Sigmoid colon (tissue), 7 donors: ENCODE measurements at places on chromosomes 5 and 9. TPM values are rescaled to one million over a fixed set of nuclear protein-coding genes. Genes with fewer than 3 reads are reported as not detected.
A peak's percentile ranks its signal among the peaks of the same experiment; 100 is the strongest.

- H3K4me1 ChIP-seq: no peaks in the 10 kb centered on the region
- no peaks in the 10 kb centered on the region for H3K27me3 ChIP-seq
- no peak for DNase-seq
- no peak overlapping the region for H3K27ac ChIP-seq
- no peak overlapping the region for H3K4me3 ChIP-seq
- no peaks in the 10 kb centered on the region for H3K36me3 ChIP-seq
Measured at GRCh38 chr5:58106754-58107410, 353.0 kb downstream of the PLK2 start.

DNA sequence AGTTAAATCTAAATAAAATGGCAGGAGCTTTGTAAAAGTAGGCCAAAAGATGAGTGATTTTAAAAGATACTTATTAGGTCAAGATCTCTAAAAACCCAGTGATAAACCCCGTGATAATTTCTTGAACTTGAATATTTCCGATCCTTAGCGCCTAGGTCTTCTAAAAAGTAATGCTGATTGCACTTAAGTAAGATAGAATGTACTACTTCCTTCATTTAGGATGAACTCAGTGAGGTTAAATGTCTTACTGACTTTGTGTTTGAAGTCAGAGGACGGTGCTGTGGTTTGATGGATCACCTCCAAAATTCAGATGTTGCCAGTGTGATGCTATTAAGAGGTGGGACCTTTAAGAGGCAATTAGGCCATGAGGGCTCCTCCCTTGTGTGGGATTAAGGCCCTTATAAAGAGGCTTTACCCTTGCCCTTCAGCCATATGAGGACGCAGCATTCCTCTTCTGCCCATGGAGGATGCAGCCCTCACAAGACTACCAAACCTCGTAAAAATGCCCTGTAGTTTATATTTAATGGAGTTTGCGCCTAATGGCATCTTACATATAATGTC lies 130.1 kb downstream of the TRIO start:
- no peak overlapping the region for H3K4me3 ChIP-seq
- no peak for DNase-seq
- H3K27ac ChIP-seq: peak overlapping the region; percentile 82
- H3K36me3 ChIP-seq: no peaks in the 10 kb centered on the region
- H3K27me3 ChIP-seq: no peaks in the 10 kb centered on the region

DNA sequence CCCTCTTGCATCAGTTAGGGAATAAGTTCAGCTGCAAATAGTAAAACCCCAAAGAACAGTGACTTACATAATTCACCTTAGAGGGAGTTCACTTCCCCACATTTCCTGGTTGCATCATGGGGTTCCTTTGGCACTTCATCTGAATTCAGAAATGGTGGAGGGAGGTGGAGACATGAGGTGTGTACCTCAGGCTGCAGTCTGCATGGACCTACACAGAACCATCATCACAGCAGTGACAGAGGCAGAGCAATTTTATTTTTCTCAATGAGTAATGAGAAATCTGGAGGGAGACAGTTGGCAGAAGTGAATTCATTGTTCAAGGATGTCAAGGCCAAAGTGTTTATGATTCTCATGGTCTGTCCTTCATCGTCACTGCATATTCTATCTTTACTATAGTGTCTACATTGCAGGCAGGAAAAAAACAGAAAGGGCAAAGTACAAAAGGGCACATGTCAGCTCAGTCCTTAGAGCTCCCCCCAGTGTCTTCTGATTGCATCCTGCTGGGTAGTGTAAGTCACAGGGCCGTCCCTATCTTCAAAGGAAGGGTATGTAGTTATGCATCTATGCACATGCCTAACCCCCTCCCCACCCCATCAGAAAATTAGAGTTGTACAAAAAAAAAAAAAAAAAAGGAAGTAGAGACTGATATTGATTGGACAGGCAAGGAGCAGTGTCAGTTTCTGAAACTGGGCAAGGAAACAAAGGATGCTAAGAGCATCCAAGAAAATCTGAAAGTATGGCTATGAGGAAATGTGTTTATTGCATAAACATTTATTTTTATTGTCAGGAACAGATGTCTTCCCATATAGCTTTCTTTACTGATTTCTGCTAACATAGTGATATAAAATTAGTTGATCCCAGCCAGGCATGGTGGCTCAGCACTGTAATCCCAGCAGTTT lies 132.7 kb upstream of the APC start:
- no peaks in the 10 kb centered on the region for H3K36me3 ChIP-seq
- H3K4me3 ChIP-seq: no peak overlapping the region
- H3K27ac ChIP-seq: no peak overlapping the region
- H3K4me1 ChIP-seq: no peaks in the 10 kb centered on the region

GRCh38 chr9:11686733-11687132 lies 1006.5 kb upstream of the TYRP1 start:
- no peaks in the 10 kb centered on the region for H3K4me1 ChIP-seq
- no peaks in the 10 kb centered on the region for H3K36me3 ChIP-seq
- no peak for DNase-seq
- no peak overlapping the region for H3K27ac ChIP-seq

GRCh38 chr5:79111960-79112702 lies 522 bp downstream of the BHMT start:
- no peak for DNase-seq
- no peak overlapping the region for H3K27ac ChIP-seq
- no peaks in the 10 kb centered on the region for H3K4me1 ChIP-seq
- peaks cover 8% of the 10 kb centered on the region for H3K27me3 ChIP-seq
- H3K4me3 ChIP-seq: no peak overlapping the region

GRCh38 chr9:86350006-86350760 lies 4.0 kb downstream of the TUT7 start:
- H3K4me3 ChIP-seq: no peak overlapping the region
- peaks cover 67% of the 10 kb centered on the region for H3K4me1 ChIP-seq
- H3K27me3 ChIP-seq: no peaks in the 10 kb centered on the region
- no peak overlapping the region for H3K27ac ChIP-seq
- DNase-seq: no peak

DNA sequence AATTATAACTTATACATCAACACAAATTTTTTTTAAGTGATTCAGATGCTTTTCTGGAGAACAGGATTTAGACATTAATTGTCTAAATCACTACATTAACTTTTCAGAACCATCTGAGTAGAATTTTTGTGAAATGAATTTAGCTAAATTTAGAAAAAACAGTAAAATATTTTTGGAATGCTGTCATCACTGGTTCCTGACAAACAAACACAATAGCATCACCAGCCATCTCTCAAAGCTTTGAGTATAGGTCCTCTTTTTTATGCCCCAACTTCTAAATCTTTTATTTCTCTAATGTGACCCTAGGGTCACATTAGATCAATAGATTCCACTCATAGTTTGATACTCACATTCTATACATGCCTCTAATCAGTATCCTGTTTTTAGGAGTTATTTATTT lies 104.6 kb downstream of the PRR16 start:
- no peak overlapping the region for H3K4me3 ChIP-seq
- no peaks in the 10 kb centered on the region for H3K27me3 ChIP-seq
- no peak for DNase-seq
- H3K36me3 ChIP-seq: no peaks in the 10 kb centered on the region
- no peaks in the 10 kb centered on the region for H3K4me1 ChIP-seq

DNA sequence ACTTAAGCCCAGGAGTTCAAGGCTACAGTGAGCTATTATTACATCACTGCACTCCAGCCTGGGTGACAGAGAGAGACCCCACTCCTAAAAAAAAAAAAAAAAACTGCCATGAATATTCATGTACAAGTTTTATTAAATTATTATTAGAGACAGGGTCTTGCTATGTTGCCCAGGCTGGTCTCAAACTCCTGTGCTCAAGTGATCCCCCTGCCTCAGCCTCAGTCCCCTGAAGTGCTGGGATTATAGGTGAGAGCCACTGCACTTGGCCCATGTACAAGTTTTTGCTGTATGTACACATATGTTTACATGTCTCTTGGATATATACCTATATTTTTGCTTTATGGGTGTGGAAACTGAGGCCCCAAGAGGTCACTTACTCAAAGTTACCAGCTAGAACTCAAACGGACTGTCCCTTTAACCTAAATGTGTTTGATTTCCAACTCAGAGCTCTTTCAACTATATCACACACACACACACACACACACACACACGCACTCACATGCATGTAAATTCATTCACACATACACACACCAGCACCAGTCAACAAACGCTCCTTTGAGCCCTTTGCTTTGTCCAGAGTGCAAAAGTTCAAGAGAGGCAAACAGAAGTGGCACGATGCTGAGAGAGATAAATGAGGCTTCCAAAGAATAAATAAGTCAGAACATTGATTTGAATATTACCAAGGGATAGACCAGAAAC lies 42.3 kb upstream of the STRBP start:
- H3K4me1 ChIP-seq: no peaks in the 10 kb centered on the region
- no peaks in the 10 kb centered on the region for H3K27me3 ChIP-seq
- H3K4me3 ChIP-seq: no peak overlapping the region
- H3K36me3 ChIP-seq: no peaks in the 10 kb centered on the region
- peak; percentile 10 for DNase-seq

GRCh38 chr9:93968451-93969327 lies 13.5 kb upstream of the BARX1 start:
- H3K27ac ChIP-seq: no peak overlapping the region
- no peaks in the 10 kb centered on the region for H3K4me1 ChIP-seq
- H3K4me3 ChIP-seq: no peak overlapping the region
- DNase-seq: peak; percentile 39

DNA sequence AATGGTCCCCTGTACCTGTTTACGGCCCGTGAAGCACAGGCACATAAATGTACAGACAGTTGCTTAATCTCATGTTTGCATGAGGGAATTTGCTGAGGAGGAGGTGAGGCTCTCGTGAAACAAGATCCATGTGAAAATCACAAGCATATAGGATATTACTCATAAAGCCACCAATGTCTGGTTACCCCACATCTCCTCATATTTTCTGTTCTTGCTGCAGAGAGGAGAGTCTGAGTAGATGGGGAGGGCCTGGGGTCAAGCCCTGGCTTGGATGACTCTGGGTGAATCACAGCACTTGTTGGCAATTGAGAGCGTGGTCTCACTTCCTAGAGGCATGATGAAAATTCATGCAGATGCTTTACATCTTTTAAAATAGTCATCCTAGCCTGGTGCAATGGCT lies 975 bp downstream of the AGXT2 start:
- no peaks in the 10 kb centered on the region for H3K4me1 ChIP-seq
- no peak overlapping the region for H3K27ac ChIP-seq
- no peak for DNase-seq
- H3K4me3 ChIP-seq: no peak overlapping the region

DNA sequence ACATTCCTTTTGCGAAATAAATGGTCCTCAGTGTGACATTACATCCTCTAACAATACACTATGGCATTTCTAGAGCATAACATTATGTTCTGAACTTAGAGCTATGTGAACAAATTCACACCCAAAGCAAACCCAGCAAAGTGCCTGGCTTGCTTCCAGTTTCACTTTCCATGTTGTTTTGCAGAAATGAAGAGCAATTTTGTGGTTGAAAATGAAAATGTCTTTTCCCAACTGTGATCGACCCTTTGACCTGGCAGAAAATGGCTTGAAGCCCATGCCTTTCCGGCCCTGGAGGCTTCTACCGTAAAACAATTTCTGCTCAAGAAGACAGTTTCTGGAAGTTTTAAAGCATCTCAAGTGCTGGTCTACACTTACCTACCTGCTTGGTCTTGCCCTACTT lies 344.7 kb upstream of the RGMB start:
- no peak for DNase-seq
- no peak overlapping the region for H3K27ac ChIP-seq
- H3K27me3 ChIP-seq: no peaks in the 10 kb centered on the region
- H3K36me3 ChIP-seq: no peaks in the 10 kb centered on the region
- peaks cover 38% of the 10 kb centered on the region for H3K4me1 ChIP-seq

- peak overlapping the region; percentile 62 for H3K27ac ChIP-seq
- H3K4me1 ChIP-seq: peaks cover 28% of the 10 kb centered on the region
- no peak overlapping the region for H3K4me3 ChIP-seq
- no peaks in the 10 kb centered on the region for H3K27me3 ChIP-seq
- no peaks in the 10 kb centered on the region for H3K36me3 ChIP-seq
Measured at GRCh38 chr5:144028058-144028457, 142.4 kb downstream of the YIPF5 start.

DNA sequence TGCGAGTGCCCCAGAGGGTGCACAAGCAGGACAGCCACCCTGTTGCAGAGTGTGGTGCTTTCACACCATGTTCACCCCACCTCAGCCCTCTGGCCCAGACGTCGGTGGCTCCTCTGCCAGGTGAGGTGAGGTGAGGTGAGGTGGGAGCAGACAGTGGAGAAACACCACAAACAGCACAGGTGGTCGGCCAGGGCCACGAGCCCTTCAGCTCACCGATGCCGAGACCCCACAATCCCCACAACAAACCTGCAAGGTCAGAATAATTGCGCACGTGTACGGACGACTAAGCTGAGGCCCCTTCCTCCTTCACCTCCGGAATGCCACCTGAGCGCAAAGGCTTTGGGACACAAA lies 10.5 kb downstream of the BRD3 start:
- DNase-seq: no peak
- H3K27ac ChIP-seq: no peak overlapping the region
- no peaks in the 10 kb centered on the region for H3K27me3 ChIP-seq
- peaks cover 76% of the 10 kb centered on the region for H3K4me1 ChIP-seq
- H3K36me3 ChIP-seq: peaks cover 14% of the 10 kb centered on the region
- no peak overlapping the region for H3K4me3 ChIP-seq

DNA sequence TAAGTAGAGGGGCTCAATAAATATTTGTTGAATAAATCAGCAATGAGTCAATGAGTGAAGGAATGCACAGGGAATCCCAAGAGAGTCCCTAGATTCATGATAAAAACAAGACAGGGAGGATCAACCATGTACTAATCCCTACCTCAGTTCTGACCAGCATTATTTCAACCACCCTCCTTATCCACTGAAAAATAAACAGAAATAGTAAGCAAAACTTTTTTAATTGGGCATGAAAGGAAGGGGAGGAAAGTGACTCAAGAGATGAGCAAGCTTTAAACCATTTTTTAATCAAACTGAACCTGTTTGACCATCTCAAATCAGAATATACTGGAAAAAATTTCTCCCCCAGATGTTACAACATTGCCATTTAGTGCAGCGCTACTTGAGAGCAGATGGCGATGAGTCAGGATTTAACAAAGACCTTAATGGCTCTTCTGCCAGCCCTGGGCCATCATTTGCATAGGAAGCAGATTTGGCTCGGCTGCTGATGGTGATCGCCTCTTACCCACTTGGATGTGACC lies 194.8 kb upstream of the SLC30A5 start:
- DNase-seq: no peak
- no peaks in the 10 kb centered on the region for H3K4me1 ChIP-seq
- H3K36me3 ChIP-seq: no peaks in the 10 kb centered on the region
- H3K27me3 ChIP-seq: no peaks in the 10 kb centered on the region

GRCh38 chr5:19880859-19881436 lies 107.1 kb downstream of the CDH18 start:
- H3K36me3 ChIP-seq: no peaks in the 10 kb centered on the region
- no peak overlapping the region for H3K27ac ChIP-seq
- H3K27me3 ChIP-seq: no peaks in the 10 kb centered on the region
- no peak overlapping the region for H3K4me3 ChIP-seq
- DNase-seq: no peak
- no peaks in the 10 kb centered on the region for H3K4me1 ChIP-seq

- DNase-seq: no peak
- H3K4me3 ChIP-seq: no peak overlapping the region
- no peaks in the 10 kb centered on the region for H3K36me3 ChIP-seq
- H3K4me1 ChIP-seq: no peaks in the 10 kb centered on the region
- H3K27ac ChIP-seq: no peak overlapping the region
Measured at GRCh38 chr5:80934751-80935150, 25.4 kb upstream of the RASGRF2 start.

Gene RNF183
- not detected for total RNA-seq

Gene CCDC112
- 14.5 TPM for total RNA-seq

Gene SH3TC2
- 8.3 TPM for total RNA-seq

Gene NRG2
- 6.4 TPM for total RNA-seq

Gene SLC27A6
- total RNA-seq: 0.55 TPM

Gene OR2K2
- not detected for total RNA-seq

Gene PCDHGB3
- total RNA-seq: 6.1 TPM

Gene IFNA2
- total RNA-seq: not detected

Gene RNF44
- total RNA-seq: 15.0 TPM

Gene PPP2CA
- total RNA-seq: 102 TPM

Gene PCDHA3
- 1.2 TPM for total RNA-seq
